ENCODE measurements at places on chromosomes 7 and 10. TPM values are rescaled to one million over a fixed set of nuclear protein-coding genes. Genes with fewer than 3 reads are reported as not detected.

SMKR1 gene
- 0.22 TPM for total RNA-seq

THSD7A gene
- 16.1 TPM for total RNA-seq

OR13A1 gene
- not detected for total RNA-seq

EPO gene
- total RNA-seq = not detected

ZSCAN21 gene
- 7.7 TPM for total RNA-seq

MSS51 gene
- 0.60 TPM for total RNA-seq

MYPN gene
- not detected for total RNA-seq

CCM2 gene
- total RNA-seq = 47.5 TPM

Measured in lung microvascular endothelial cell (primary cell).